ENCODE measurements at places on chromosomes 5 and 9.

DNA sequence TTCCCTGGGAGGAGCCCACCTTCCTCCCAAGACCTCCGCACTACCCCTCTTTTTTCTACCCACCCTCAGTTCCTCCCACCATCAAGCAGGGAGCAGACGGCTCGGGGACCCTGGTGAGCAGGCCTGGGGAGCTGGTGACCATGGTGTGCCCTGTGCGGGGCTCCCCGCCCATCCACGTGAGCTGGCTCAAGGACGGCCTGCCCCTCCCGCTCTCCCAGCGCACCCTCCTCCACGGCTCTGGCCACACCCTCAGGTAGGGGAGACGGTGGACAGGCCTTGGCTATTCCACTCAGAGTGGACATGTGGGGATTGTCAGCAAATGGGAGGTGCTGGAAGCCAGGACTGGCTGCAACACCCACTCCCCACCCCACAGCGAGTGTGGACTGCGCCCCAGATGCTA is 52.9 kb upstream of the ASS1 start:
- no peak for DNase-seq

GRCh38 chr9:130078547-130078946 is 24.8 kb downstream of the GPR107 start:
- no peak for DNase-seq

GRCh38 chr5:88021141-88021540 is 247.5 kb downstream of the TMEM161B start:
- no peak for DNase-seq

DNA sequence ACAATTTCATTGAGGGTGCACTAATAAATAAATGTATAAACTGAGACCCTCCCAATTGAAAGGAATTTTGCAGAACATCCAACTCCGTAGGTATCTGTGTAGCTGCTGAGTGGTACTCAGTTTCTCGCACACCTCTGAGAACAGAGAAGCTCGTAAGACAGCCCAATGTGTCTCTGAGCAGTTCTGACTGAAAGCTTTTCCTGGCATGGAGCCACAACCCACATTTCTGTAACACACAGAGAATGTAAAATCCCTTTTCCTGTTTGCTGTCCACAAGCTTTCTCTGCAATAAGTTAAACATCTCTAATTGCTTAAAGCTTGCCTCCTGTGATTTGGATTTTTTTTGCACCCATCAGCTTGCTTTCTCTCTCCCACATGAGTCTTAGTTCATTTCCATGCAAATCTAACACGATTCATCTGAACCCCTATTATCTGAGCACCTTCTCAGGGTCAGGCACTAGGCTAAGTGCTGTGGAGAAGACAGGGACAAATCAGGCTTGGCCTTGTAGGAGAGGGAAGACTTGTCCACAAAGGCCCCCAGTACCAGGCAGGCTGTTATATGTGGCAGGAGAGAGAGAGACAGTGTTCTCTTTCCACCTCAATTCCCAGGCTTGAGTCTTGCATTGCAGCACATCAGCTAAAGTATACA is 44.2 kb upstream of the COL15A1 start:
- DNase-seq = no peak

GRCh38 chr9:14538526-14538925 is 154.7 kb downstream of the ZDHHC21 start:
- DNase-seq = no peak

DNA sequence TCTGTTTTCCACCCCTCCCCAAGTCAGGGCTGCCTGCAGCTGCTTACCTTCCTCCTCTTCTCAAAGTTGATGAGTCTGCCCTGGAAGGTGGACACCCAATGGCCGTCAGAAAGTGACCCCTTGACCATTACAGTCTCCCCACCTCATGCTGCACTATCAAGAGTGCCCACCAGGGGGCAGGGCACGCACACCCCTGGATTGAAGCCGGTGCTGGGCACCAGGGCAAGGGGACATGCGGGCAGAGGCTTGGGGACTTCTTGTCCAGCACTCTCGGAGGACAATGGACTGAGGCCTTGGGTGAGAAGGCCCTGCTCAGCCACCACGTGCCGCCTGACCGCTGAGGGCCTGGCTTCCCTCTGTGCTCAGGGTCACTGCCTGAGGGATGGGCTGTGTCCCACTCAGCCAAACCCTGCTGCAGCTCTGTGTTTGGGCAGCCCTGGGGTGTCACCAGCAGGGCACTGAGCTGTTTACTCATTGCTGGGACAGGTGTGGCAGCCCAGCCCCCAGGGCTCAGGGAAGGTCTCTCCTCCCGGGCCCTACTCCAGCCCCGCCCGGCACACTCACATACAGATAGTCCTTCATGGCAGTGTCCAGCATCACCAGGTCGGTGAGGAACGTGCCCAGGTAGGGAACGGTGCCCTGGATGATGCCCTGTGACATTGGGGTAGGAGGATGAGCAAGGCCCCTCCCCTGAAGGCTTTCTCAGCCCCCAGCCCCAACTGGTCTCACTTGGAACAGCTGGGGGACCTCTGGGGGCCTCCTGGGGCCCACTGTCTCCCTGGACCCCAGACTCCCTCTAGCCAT is 17.7 kb downstream of the RALGDS start:
- no peak for DNase-seq

Measured in stimulated activated CD8-positive, alpha-beta memory T cell treated with anti-CD3 and anti-CD28 coated beads, Interleukin-7, amount 100 ng/mL, for 4 hours (primary cell).